ENCODE measurements at places on chromosomes 12 and 14. TPM values are rescaled to one million over a fixed set of nuclear protein-coding genes. Genes with fewer than 3 reads are reported as not detected.

SINHCAF gene
- total RNA-seq = 115 TPM

KRT6A gene
- total RNA-seq = 0.95 TPM

HOXC5 gene
- not detected for total RNA-seq

CLEC14A gene
- not detected for total RNA-seq

HOXC11 gene
- not detected for total RNA-seq

SMOC1 gene
- 0.36 TPM for total RNA-seq

CFAP54 gene
- 0.62 TPM for total RNA-seq

EML1 gene
- total RNA-seq = 23.5 TPM

BEGAIN gene
- 0.54 TPM for total RNA-seq

SLC39A9 gene
- 79.1 TPM for total RNA-seq

RPS6KL1 gene
- 1.7 TPM for total RNA-seq

KLHL33 gene
- 0.07 TPM for total RNA-seq

RTL1 gene
- total RNA-seq = 0.18 TPM

KRT82 gene
- total RNA-seq = not detected

TAS2R7 gene
- not detected for total RNA-seq

LIMA1 gene
- total RNA-seq = 169 TPM

PPM1H gene
- 7.8 TPM for total RNA-seq

GRCh38 chr14:51852541-51852940, 7.9 kb upstream of the GNG2 start:
- no peak for DNase-seq

DNA sequence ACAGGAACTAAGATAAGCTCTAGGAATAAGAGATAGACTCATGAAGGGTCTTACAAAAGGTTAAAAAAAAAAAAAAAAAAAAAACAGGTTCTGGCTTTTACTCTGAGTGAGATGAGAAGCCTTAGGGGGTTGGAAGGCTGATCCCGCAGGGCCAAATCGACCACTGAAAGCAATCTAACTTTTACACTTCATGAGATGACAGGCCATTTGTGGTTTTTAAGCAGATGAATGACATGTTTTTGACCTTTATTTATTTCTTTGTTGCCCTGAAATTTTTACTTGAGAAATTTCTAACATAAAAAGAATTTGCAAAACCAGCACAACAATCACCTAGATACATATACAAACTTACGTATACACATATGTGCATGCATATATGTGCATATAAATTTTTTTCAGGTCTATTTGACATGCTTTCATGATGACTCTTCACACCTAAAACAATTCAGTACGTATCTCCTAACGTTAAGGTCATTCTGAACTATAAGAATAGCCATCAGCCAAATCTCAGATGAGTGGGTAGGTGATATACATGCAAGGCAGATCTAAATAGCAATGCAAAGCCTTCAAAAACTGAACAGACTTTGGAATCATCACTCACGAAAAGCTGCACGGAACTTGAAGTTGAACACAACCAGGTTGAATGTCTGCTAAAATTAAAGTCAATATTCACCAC, 87.0 kb downstream of the R3HDM2 start:
- DNase-seq = no peak

DNA sequence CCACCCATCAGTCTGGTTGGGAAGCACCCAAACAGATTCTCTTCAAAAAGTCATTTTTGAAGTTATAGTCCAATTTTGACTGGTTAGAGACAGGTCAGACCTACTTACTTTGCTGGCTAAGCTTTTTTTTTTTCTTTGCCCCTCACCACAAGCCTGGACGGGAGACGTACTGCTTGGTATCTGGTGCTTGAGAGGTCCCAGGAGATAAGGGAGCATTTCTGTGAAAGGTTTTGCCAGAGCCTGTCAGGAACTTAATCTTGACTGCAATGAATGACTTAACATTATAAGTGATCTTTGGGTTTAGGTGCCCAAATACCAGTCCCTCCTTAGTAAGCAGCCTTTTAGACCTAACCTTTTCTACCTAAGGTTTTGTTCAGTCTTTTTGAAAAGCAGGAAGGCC, 6.3 kb downstream of the MTHFD1 start:
- no peak for DNase-seq

GRCh38 chr12:32693036-32693435, 13.9 kb downstream of the DNM1L start:
- DNase-seq = no peak

GRCh38 chr14:65239938-65240296, 137.6 kb upstream of the MAX start:
- no peak for DNase-seq

- peak; percentile 97 for DNase-seq
Observed at GRCh38 chr14:91367173-91368171, 50.1 kb downstream of the CCDC88C start.

GRCh38 chr12:52278575-52279421, 4.4 kb downstream of the KRT86 start:
- peak; percentile 30 for DNase-seq

DNA sequence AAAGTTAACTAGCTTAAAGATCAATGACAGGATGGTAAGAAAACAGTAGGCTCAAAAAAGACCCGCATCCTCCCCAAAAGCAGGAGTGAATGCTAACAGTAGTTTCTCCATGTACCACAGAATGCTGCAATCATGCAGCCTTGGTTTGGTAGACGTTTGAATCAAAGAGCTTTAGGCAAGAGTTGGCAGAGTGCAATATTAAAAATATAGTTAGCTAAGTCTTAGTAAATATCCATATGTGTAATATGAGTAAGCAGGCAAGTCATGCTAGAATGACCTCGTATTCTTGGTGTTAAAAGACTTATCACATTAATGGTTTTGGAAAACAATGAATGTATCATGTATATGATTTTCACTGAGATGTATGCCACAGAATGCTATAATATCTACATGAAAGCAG, 18.8 kb upstream of the KLRF1 start:
- no peak for DNase-seq

DNA sequence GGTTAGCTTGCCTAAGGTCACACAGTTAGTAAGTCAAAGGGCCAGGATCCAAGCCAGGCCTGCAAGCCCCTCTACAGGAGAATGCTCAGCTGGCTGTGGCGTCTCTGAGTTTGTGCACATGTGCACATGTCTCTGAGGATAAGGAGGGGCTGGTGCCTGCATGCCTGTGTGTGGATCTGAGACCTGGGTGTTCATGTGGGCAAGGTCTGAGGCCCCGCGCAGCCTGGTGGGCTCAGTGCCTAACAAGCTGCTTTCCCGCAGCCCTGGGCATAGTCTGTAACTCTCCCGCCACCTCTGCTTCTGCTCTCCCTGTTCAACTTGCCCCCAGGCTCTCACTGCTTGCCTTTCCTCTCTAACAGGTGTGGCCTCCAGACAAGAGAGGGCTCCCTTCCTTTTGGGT, 4.3 kb upstream of the SLC6A12 start:
- no peak for DNase-seq

GRCh38 chr12:124326871-124327270, 32.0 kb downstream of the RFLNA start:
- no peak for DNase-seq

DNA sequence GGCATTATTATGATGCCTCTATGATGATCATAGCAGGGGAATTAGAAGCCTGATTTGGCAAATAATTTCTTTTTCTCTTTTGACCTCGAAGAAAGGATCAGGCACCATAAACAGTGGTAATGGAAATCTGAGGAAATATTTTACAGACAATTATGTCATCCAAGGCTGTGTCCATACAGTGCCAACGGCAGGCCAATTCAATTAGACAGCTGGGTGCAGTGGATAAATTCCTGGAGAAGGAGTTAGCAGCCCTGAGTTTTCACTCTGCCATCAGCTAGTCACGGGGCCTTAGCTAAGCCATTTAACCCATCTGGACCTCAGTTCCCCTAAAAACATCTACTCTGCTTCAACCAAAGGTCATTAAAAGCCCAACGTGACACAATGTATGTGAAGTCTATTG, 4.1 kb downstream of the TPH2 start:
- DNase-seq = no peak

DNA sequence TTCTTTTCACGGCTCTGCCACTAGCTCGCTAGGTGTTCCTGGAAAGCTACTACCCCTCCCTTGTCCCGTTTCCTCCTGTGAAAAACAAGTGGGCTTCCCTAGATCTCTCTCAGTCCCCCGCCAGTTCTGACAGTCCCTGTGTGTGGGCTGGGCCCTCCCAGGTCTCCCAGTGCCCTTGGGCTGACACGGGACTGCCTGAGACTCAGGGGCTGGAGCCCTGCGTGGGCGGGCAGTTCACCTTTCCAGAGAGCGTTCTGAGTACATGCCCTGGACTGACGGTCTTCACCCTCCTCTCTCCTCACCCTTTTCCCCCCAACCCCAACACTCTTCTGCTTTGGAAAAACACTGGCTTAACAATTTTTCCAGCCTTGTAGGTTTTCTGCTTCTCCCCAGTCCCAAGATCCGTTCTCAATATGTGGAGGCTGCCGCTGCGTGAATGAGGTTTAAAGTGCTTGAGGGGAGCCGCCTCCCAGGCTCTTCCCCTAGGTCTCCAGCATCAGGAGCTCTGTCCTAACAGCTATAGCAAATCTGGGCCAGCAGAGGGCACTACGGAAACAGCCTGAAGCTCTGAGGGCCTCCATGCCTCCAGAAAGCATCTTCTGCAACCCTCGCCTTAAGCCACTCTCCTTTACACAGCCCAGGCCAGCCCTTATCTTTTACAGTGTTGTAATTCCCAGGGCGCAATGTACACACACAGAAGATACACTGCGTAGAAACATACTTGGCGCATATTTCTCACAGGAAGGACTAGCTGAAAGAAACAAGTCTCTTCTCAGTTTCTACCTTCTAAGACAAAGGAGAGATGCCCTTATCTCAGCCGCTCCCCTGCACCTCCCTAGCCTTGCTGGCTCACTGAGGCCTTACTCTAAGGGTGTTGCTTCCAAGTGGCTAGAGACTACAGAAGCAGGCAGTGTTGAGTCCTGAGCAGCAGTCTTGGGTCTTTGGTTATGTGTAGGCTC, 10.4 kb upstream of the DCD start:
- no peak for DNase-seq

GRCh38 chr12:20455001-20455706, 86.8 kb downstream of the PDE3A start:
- peak; percentile 76 for DNase-seq

DNA sequence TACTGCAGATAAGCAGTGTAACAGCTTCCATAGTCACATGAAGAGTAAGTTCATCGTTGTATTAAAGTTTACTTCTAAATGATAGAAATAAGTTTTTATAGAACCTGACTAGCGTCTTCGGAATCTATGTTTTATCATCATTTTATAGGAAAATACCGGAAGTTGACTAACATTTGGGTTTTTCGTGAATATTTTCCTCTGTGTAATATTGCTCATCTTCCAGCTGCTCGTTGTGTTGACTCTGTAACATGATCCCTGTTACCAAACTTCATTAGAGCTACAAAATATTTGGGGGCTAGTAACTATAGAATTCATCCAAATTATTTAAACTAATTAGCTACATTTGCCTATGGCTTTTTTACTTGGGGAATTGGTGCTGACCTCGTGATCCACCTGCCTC, 37.2 kb downstream of the DDX51 start:
- no peak for DNase-seq

DNA sequence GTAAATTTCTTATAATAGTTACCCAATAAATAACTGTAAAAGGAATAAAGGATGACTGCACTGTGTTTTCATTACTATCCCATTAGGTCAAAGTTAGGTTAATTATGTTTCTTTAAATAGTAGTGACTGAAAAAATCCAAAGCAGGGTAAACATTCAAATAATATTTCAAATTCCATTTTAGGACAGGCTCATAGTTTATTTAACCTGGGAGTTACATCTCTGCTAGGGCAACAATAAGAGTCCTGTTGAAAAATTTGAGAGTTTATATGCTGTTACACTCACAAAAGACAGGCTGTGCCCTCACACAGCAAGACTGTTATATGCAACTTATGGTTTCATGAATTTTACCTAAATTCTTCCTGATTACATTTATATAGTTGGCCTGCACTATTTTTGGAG, 8.0 kb downstream of the ERP27 start:
- peak; percentile 15 for DNase-seq

DNA sequence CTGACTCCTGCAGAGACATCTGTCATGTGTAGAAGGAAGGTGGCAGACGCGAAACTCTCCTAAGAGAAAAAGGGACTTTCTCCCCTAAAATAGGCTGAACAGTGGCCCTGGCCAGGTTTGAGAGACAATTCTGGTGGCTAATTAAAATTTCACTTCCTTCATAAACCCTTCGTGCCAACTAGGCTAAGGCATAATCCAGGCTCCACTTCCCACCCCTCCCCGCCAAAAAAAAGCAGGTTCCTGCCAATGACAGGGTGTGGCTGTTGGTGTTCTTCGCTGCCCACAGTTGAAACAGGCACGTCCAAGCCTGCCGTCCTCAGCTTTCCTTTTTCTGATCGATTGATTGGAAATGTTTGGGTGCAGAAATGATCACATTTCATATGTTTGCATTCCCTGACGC, 144.6 kb downstream of the GCH1 start:
- DNase-seq = no peak

GRCh38 chr12:124953689-124954405, 35.1 kb downstream of the DHX37 start:
- no peak for DNase-seq

- DNase-seq = no peak
Observed at GRCh38 chr14:72941286-72941985, 15.2 kb downstream of the DCAF4 start.

- peak; percentile 87 for DNase-seq
Observed at GRCh38 chr12:96177013-96177412, 17.2 kb upstream of the ELK3 start.

DNA sequence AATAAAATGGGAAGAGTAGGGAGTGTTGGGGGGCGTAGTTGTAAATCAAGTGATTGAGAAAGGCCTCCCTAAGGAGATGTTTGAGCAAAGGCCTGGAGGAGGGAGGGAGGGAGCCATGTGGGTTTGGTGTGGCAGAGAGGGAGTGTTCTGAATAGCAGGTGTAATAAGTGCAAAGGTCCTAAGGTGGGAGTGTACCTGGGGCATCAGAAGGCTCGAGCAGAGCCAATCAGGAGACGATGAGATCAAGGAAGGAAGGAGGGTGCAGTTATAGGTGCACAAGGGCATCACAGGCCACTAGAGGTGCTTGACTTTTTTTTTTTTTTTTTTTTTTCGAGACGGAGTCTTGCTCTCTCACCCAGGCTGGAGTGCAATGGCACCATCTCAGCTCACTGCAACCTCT, 77.9 kb upstream of the PLXNC1 start:
- no peak for DNase-seq

DNA sequence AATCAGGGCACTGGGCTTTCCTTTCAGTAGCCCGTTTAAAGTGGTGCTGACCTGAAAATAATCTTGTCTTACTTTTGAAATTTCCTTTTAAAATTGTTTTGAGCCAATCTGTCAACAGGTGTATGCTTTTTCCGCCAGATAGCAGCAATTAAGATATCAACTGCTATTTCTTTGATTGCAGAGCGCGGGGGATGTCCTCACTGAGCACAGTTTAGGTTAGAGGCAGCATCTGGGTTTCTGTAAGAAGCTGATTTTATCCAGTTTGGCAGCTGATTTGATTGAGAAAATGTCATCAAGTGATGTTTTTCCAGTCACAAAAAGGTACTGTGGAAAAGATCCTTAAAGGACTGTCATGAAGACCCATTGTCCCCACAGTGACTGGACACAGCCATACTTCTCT, 371.8 kb downstream of the ADAMTS20 start:
- no peak for DNase-seq

- DNase-seq = no peak
Observed at GRCh38 chr12:6759741-6760140, 6.4 kb upstream of the PTMS start.

- DNase-seq = no peak
Observed at GRCh38 chr12:7837366-7837765, 35.3 kb downstream of the SLC2A14 start.

GRCh38 chr14:39722547-39723273, 290.5 kb upstream of the FBXO33 start:
- no peak for DNase-seq

All from astrocyte (in vitro differentiated cells and primary cell).